ENCODE measurements at places on chromosomes 7 and 10.

DNA sequence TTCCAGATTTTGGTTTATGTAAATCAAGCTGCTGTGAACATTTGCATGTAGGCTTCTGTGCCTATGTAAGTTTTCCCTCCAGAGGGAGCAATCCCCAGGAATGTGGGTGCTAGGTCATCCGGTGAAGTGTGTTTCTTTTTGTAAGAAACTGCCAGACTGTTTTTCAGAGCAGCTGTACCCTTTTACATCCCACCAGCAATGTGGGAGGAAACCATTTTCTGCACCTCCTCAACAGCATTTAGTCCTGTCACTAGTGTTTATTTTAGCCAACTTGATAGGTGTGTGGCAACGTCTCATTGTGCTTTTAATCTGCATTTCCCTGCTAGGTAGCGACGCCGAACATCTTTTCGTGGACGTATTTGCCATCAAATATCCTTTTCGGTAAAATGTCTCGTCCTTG, 395.7 kb upstream of the FOXK1 start:
- DNase-seq = no peak

DNA sequence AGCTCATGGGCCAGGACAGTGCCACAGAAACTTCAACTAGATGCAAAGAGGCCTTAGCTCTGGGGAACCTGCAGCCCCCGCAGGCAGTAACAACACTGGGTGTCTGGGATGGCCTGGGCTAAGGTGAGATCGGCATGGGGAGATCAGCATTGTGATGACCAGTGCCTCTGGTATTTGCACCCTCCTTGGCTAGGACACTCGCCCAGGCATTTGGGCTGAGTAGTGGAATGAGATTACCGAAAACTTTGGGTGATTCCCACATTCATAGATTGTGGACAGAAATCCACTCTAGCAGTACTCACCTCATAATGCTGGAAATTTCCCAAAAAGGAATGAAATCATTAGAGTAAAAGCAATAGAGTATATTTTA, 70.6 kb upstream of the ZMIZ2 start:
- no peak for DNase-seq

GRCh38 chr7:152512706-152513105, 76.9 kb upstream of the KMT2C start:
- no peak for DNase-seq

- no peak for DNase-seq
Measured at GRCh38 chr10:90849956-90850749, 7.7 kb downstream of the HTR7 start.

GRCh38 chr7:31796375-31796774, 109.4 kb downstream of the PPP1R17 start:
- no peak for DNase-seq
